ENCODE measurements at places on chromosomes 11 and 22.

DNA sequence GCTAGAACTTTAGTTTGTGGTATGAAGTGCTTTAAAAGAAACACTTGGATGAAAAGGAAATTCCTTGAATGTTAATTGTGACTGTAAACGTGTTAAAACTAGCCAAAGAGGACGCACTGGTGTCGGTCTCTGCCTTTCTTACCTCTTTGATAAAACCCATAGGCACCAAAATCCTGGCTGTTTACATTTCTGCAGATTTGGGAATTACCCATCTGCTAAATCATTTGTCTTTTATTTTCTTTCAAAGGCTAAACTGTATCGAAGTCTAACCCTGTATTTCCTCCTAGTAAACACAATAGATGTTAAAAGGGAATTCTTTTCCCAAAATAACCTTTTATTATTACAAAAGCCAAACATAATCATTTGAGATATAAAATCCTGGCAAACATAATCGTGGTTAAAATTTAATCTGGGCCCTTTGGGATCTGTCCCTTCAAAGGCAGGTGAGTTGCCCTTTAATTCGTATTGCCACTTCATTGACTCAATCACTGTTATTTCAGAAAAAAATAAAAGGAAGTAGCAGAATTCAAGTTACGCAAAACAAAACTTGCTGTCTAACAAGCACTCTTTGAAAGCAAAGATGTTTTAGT is 2.4 kb downstream of the RASSF10 start:
- no peak for DNase-seq

- DNase-seq, result no peak
Observed at GRCh38 chr11:103480421-103480820, 371.2 kb downstream of the DYNC2H1 start.

DNA sequence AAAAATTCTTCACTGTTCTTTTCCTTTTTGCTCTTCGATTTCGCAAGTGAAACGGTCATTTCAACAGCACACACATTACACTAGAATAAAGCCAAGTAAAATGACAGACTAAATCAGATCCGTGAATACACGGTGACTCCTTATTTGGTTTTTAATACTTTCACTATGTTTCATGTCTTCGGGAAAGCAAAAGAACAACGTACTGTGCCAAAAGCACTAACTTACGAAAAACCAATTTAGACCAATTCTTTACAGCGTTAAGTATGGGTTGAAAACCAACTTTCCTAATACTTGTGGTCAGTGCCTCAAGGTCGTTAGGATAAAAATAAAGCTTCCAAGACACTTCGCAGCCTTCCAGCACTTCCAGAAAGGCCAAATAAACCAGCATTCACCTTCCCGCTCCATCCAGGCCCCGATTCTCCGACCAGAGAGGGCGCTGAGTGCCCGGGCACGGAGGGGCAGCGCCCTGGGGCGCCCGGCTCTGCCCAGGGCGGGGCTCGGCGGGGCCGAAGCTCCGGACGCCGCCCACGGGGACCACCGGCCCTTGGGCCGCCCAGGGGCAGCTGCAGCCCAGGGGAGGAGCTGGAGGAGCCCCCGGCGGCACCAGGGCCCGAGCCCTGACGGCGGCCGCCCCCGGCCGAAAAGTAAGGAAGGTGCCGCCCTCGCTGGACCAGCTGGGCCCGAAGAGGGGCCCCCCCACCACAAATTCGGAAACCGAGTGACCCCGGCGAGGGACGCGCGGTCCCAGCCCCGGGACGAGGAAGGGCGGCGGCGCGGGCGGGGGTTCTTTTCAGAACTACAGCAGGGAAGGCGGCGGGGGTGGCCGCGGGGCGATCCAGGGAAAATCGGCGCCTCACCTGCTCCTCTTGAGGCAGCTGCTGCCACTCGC is 499 bp downstream of the ATL3 start:
- DNase-seq, result peak; percentile 73

GRCh38 chr11:43988040-43988817 is 45.8 kb downstream of the C11orf96 start:
- no peak for DNase-seq

GRCh38 chr22:42414565-42415303 is 17.5 kb downstream of the NFAM1 start:
- no peak for DNase-seq

GRCh38 chr22:44340271-44341239 is 27.8 kb upstream of the SHISAL1 start:
- DNase-seq, result no peak

DNA sequence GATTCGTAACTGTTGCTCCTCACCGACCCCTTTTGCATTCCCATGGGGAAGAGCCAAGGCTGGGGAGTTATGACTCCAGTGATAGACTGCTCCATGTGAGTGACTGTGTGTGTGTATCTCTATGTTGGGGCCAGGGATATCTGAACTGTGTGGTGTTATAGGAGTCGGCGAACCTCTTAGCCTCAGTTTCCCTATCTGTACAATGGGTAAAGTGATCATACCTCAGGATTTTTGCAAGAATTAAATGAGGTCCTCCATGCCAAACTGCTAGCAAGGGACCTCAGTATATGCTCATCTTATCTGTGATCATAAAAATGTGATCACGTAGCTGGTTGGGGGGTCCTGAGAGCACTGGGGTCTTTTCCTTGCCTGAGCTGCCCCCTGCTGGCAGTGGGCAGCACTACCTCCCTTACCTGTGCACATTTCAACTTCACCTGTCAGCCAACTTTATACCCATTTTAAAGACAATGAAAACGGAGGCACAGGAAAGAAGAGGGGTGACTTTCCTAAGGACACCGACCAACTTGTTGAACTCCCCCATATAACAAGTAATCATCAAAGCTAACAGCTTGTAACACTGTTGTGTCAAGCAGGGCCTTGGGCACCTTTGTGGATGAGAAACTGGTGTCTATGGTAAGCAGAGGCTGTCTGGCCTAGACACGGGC is 1.4 kb upstream of the DPP3 start:
- no peak for DNase-seq

DNA sequence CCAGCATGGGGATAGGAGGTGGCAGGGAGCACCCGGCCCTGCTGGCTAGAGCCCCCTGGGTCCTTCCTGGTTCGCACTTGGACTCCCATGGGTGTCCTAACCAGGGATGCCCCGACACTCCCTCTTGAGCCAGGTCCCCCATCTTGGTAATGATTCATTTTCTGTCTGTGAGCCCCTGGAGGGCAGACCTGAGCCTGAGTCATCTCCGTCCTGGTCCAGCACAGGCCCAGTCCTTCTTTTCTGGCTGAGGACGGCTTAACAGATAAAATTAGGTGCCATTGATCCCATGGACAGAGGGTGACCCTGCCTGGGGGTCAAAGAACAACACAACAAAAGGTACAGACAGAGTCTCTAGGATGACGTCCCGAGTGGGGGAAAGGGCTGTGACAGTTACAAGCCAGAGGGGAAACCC is 3.5 kb downstream of the RHOD start:
- DNase-seq, result no peak

Measured in left ventricle myocardium superior (tissue), 1 donor.